Activated gamma-delta T cell treated with Interleukin-2 at 50 U/mL for 16 hours (primary cell): ENCODE measurements at places on chromosomes 1 and 21.

GRCh38 chr1:160858097-160858496, 4.6 kb downstream of the CD244 start:
- DNase-seq, result no peak

DNA sequence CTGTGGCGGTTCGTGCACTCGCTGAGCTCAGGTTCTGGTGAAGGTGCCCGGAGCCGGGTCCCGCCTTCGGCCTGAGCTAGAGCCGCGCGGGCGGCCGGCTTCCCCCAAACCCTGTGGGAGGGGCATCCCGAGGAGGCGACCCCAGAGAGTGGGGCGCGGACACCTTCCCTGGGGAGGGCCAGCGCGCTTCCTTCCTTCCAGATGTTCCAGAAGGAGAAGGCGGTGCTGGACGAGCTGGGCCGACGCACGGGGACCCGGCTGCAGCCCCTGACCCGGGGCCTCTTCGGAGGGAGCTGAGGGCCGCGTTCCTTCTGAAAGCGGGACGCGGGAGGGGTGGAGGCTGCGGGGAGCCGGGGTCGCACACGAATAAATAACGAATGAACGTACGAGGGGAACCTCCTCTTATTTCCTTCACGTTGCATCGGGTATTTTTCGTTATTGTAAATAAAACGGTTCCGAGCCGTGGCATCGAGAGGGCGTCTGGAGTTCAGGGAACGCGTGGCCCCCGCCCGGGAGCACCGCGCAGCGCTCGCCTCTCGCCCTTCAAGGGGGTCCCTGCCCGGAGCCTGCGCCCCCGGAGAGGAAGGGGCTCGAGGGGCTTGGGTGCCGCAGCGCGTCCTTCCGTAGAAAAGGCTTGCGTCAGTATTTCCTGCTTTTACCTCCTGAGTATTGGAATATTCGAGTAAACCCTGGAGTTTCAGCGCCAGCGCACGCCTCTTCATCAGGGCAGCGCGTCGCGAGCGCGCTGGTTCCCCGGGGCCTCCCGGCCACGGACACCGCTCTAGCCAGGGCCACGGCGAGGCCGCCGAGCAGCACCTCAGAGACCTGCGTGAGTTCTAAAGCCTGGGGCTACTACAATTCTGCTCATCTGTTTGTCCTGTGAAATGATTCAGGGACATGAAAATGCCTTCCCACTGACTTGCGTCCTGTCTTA, 11.5 kb downstream of the YBEY start:
- DNase-seq, result no peak

- DNase-seq, result no peak
Measured at GRCh38 chr21:27149034-27149433, 182.1 kb upstream of the ADAMTS5 start.

GRCh38 chr1:54575161-54575560, 27.1 kb downstream of the ACOT11 start:
- no peak for DNase-seq

DNA sequence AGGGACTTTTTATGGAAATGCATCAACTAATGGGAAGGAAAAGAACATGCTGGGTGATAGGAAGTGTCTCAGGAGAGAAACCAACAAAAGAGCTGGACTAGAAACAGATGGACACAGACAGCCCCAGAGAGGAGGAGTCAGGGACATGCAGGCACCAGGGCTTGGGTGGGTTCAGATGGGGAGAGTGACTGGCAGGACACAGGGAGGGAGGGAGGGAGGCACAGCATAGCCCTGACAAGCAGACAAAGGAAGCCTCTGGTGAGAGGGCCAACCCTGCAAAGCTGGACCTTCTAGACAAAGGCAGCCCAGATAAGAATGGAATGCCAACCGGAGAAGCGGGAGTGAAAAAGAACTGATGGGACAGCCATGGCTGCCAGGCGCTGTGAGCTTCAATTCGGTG, 568.8 kb downstream of the AJAP1 start:
- DNase-seq, result no peak

GRCh38 chr1:177472567-177472966, 301.8 kb downstream of the BRINP2 start:
- no peak for DNase-seq

DNA sequence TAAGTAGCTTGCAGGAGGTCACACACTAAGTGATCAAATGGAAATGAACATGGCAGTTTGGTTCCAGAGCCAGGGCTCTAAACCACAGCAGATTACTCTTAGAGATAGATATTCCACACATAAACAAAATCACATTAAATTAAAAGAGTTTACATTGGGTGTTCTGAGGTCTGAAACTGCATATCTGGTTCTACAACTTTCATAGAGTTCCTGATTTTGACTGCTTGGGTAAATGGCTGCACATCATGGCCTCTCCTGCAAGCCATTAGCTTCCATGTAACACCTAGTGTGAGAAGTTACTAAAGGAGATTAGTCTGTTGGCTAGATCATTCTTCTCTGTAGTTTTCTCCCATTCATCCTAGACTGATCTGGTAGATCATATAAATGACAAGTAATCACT, 12.8 kb upstream of the XCL2 start:
- DNase-seq, result no peak

- DNase-seq, result no peak
Measured at GRCh38 chr1:197320991-197321531, 53.0 kb downstream of the CRB1 start.

GRCh38 chr1:19315378-19316198, 3.5 kb downstream of the SLC66A1 start:
- no peak for DNase-seq

- DNase-seq, result no peak
Measured at GRCh38 chr1:201653233-201653632, 114.3 kb downstream of the NAV1 start.

- no peak for DNase-seq
Measured at GRCh38 chr1:244046907-244047611, 4.0 kb upstream of the ZBTB18 start.

DNA sequence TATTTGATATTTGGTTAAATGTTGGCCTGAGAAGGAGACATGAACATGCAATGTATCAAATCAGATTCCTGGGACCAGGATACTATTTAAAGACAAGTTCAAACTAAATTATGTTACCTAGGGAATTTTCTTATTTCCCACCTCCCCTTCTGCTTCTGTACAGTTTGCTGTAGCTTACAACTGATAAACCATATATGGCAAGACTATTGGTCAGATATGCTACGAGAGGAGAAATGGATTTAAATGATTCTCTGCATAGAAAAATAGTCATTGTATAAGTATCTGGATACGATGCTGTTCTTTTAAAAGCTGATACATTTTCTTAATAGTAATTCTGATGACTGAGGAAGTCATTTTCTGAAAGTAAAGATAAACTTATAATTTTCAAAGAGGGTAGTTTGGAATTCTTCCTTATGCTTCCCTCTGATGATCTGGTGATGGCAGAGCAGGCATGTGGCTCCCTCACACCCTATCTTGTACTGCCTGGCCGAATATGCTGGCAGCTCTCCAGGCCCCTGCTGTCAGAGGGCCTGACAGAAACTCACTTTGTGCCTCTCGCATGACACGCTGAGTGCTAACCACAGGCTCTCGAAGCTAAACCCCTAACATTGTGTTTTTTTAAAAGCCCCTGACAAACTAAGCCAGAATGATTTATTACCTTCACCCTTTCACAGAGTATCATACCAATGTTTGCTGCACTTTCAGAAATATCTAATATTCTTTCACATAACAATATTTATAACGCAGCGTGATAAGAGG, 19.4 kb downstream of the RRP15 start:
- no peak for DNase-seq

GRCh38 chr1:85386068-85386722, 78.8 kb downstream of the DDAH1 start:
- no peak for DNase-seq

- peak; percentile 63 for DNase-seq
Measured at GRCh38 chr1:109509176-109510134, at the start of gene AMIGO1. TSS of gene AMIGO1 (minus strand) at chr1:109509727. CDS start at chr1:109508912, 815 bp downstream.

GRCh38 chr1:9340172-9340854, 47.6 kb downstream of the SPSB1 start:
- DNase-seq, result no peak

- DNase-seq, result no peak
Measured at GRCh38 chr1:168803806-168804510, 75.0 kb upstream of the DPT start.

GRCh38 chr1:93964096-93964776, 55.0 kb upstream of the GCLM start:
- DNase-seq, result no peak

- no peak for DNase-seq
Measured at GRCh38 chr1:10530756-10531495, 56.2 kb downstream of the PEX14 start.

- DNase-seq, result no peak
Measured at GRCh38 chr1:207062058-207062457, 9.0 kb downstream of the PFKFB2 start.

DNA sequence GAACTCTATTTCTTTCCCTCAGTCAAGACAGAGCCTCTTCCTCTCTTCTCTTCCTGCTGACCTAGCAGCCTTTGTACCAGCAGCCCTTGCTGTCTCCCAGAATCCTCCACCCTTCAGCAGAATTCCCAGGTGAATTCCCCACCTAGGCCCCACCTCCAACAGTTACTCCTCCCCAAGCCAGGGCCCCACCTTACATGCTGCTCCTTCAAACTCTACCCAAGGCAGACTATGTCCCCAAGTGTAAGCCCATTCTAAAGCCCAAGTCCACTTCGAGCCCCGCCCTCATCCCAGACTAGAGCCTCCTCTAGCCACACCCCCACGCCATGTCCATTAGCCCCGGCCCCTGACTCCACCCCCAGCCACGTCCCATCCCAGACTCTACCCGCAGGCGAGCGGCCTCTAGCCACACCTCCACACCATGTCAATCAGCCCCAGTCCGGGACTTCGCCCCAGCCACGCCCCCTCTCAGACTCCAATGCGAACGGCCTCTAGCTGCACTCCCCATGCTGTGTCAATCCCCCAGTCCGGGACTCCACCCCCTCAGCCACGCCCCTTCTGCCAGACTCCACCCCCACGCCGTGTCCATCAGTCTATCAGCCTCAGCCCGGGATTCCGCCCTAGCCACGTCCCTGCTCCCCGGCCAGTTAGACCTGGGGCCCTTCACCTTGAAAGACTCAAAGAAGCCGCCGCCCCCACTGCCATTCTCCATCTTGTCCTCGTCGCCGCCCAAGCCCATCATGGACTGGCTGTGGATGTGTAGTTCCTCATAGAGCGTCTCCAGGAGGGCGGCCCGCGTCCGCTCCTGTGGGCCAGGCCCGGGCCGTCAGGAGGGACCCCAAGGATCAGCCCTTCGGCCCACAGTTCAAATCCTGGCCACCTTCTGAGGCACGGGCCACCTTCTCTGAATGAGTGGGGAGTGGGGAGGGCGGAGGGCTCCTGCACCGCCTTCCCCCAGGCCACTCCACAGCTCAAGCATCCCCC, 61.3 kb downstream of the RAP1GAP start:
- DNase-seq, result peak; percentile 10
